ENCODE measurements at places on chromosomes 5 and 9. TPM values are rescaled to one million over a fixed set of nuclear protein-coding genes. Genes with fewer than 3 reads are reported as not detected.

The PCDHB16 gene
- 0.05 TPM for total RNA-seq

The KCNV2 gene
- not detected for total RNA-seq

The LIX1 gene
- not detected for total RNA-seq

The DOCK8 gene
- total RNA-seq = 0.27 TPM

The CYLC2 gene
- total RNA-seq = not detected

The CARD9 gene
- total RNA-seq = 1.3 TPM

The KLF9 gene
- 4.2 TPM for total RNA-seq

The INSYN2B gene
- total RNA-seq = 0.27 TPM

The KIF24 gene
- total RNA-seq = 3.4 TPM

The BTNL8 gene
- total RNA-seq = not detected

The NR6A1 gene
- 1.9 TPM for total RNA-seq

The ANKRD34B gene
- 0.16 TPM for total RNA-seq

The PALM2AKAP2 gene
- 0.44 TPM for total RNA-seq

The RAB24 gene
- 26.7 TPM for total RNA-seq
